ENCODE measurements at places on chromosomes 13 and 19.

DNA sequence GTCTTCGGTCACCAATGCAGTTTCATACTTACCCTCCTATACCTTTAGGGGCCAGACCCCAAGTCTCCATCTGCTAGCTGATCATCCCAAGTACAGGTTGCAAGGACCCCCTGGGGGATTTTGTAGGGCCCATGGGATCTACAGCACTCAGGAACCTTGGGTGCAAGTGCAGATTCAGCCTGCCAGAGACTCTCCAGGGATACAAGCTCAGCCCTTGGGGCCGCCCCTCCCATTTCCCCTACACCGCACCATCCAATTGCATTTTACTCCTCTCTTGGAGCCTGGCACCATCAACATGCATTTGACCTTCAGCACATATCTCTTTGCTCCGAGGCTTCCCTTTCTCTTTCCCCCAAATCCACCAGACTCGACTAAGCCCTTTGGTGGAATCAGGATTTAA, 154.7 kb upstream of the ZNF536 start:
- DNase-seq = no peak

GRCh38 chr13:25752957-25753551, 298.8 kb downstream of the SHISA2 start:
- no peak for DNase-seq

DNA sequence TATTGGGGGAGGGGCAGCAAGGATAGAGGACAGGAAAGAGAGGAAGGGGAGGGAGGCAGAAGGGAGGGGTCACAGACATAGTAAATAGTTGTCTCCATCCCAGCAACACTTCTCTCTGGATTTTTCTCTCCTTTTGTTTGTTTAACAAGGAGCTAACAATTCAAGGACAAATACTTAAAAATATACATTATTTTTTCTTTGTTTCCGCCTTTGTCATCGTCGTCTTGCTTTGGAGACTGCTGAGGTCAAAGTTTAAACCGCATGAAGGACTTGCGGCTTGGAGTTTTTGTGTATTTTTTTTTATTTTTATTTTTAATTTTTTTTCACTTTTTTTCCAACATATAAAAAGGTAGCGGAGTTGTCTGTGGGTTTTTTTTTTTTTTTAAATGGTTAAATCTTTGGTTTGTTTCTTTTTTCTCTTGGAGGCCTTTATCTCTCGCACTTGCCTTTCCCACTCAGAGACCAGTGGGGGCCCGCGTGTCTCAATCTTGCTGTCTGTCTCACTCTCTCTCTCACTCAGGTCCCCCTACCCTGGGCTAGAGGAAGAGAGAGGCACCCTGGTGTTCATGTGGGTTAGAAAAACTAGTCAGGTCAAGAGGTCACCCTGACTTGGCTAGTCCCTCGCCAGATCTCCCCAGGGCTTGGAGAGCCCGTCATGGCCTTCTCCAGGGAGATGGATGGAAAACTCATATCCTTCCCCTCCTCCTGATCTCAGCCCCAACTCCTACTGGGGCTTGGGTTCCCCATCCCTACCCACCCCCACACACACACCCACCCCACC, 11.0 kb downstream of the ZNF574 start:
- no peak for DNase-seq

DNA sequence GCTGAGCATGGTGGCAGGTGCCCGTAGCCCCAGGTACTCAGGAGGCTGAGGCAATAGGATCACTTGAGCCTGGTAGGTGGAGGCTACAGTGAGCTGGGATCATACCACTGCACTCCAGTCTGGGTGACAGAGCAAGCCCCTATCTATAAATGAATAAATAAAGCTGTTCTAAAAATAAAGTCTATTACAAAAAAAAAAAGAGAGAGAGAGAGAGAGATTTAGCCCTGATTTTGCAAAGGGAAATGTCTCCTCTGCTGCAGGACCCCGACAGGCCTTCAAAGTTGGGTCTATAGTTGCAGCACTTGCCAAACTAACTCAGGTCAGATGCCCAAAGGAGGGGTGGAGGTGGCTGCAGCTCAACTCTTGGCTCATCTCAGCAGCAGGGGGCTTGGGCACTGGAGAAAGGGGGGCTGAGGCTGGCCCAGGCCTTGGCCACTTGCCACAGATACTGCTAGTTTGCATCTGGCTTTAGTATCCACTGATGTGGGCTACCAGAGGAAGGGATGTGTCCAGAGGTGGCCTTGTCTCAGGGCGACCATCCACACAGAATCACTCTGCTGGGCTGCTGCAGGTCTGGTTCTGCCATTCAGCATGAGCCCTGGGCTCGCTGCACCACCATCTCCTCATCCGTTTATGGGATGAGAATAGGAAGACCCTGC, 30.8 kb upstream of the AKT2 start:
- no peak for DNase-seq

DNA sequence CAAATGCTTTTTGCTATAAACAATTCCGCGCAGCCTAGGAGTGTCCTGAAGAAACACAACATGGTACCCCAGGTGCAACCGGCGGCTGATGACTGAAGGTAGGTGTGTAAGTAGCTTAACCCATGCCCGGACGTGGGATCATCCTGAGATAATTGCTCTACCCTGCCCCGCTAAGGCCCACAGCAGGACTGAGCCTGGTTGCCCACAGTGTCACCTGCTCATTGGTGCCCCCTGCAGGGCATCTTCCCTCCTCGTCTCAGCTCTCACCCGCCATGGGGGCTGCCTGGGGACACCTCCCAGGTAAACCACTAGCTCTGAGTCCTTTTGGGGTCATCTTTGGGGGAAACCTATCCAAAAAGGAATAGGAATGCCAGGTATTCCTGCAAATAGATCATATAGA, 22.3 kb downstream of the TMEM161A start:
- DNase-seq = peak; percentile 14

DNA sequence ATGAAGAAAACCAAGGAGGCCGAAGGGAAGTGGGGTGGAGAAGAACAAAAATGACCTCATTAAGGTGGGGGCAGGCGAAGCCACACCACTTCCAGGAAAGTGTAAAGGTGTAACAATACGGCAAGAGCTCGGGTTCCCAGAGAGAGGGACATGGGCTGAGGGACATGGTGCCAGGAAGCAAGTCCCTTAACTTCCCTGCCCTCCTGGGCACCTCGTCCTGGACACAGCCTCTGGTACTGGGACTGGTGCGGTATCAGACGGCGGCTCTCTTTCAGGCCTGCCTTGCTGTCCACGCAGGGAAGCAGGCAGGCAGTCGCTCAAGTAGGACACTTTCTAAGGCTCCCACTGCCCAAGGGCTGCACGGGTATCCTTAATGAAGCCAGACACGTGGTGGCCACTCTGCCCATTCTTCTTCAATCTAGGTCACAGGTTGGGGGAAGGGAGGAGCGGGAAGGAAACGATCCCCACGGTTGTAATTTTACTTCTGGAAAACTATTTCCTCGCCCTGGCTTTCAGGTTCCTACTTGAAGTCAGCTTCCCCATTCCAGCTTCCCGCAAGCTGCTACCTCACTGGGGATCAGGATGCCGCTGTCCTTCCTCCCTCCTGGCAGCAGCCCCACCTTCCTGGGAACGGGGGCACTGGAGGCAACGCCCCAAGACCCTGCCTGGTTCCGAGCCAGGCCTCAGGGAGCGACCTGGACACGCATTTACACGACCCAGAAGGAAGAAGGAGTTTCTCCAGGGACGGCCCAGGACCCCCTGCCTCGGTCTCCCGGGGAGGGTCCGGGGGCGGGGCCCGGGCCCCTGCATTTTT, 1.2 kb downstream of the AP3D1 start:
- peak; percentile 60 for DNase-seq

GRCh38 chr13:98405107-98405571, 171.8 kb downstream of the STK24 start:
- DNase-seq = no peak

- DNase-seq = peak; percentile 17
Measured at GRCh38 chr13:107574517-107575210, 640.7 kb downstream of the LIG4 start.

All from PC-9 (cell line).